ENCODE measurements at places on chromosomes 6 and 20. TPM values are rescaled to one million over a fixed set of nuclear protein-coding genes. Genes with fewer than 3 reads are reported as not detected.

Gene EFCAB8
- 0.83 TPM for total RNA-seq

GRCh38 chr6:106356378-106356777 lies 4.1 kb upstream of the CRYBG1 start:
- no peak overlapping the region for H3K27ac ChIP-seq
- H3K36me3 ChIP-seq: no peaks in the 10 kb centered on the region
- H3K27me3 ChIP-seq: peaks cover 13% of the 10 kb centered on the region
- H3K4me1 ChIP-seq: no peaks in the 10 kb centered on the region
- no peak for DNase-seq

GRCh38 chr20:12733811-12734210 lies 275.0 kb upstream of the SPTLC3 start:
- no peaks in the 10 kb centered on the region for H3K4me1 ChIP-seq
- no peak overlapping the region for H3K4me3 ChIP-seq
- H3K27me3 ChIP-seq: no peaks in the 10 kb centered on the region
- DNase-seq: no peak
- no peak overlapping the region for H3K27ac ChIP-seq

Gene BMP7
- 10.3 TPM for total RNA-seq

DNA sequence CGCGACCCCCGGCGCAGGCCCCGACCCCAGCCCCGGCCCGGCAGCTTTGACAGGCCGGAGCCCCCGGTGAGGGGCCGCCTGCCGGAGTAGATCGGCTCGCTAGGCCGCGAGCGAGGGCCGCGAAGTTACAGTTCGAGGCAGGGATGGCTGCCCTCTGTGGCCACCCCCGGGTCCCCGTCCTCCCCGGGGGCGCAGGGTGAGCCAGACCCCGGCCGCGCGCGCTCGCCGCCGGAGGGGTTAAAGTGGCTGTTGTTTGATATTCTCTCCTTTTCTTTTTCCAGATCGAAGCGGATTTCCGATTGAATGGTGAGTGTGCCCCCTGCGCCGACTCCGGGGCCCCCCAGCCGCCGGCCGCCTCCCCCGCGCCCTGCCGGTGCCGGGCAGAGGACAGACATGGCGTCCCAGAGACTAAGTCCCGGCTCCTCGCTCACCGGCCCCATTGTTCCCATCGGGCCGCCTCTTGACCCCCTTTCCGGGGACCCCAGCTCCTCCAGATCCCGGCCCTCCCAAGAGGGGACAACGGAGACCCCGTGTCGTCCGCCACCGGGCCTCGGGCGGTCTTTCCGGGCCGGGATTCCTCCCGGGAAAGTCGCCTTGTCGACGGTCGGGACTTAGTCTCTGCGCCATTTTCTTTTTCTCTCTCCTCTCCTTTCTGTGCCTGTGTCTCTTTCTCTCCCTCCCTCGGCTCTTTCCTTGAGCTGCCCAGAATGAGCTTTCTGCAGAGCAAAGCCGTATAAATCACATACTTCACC lies 704 bp downstream of the TOP1 start:
- H3K36me3 ChIP-seq: no peaks in the 10 kb centered on the region
- peak overlapping the region; percentile 87 for H3K4me3 ChIP-seq
- DNase-seq: peak; percentile 78
- no peaks in the 10 kb centered on the region for H3K27me3 ChIP-seq

Gene PKIB
- 4.5 TPM for total RNA-seq

GRCh38 chr6:138211048-138211581 lies 7.2 kb downstream of the PBOV1 start:
- H3K27ac ChIP-seq: no peak overlapping the region
- no peak overlapping the region for H3K4me3 ChIP-seq
- H3K4me1 ChIP-seq: no peaks in the 10 kb centered on the region
- no peaks in the 10 kb centered on the region for H3K36me3 ChIP-seq
- H3K27me3 ChIP-seq: no peaks in the 10 kb centered on the region

Gene RAE1
- 20.3 TPM for total RNA-seq

- no peaks in the 10 kb centered on the region for H3K36me3 ChIP-seq
- H3K27ac ChIP-seq: no peak overlapping the region
- peaks cover 19% of the 10 kb centered on the region for H3K27me3 ChIP-seq
- H3K4me3 ChIP-seq: no peak overlapping the region
- no peak for DNase-seq
Measured at GRCh38 chr6:11040134-11040533, 4.0 kb downstream of the ELOVL2 start.

- H3K4me3 ChIP-seq: no peak overlapping the region
- no peak for DNase-seq
- no peaks in the 10 kb centered on the region for H3K36me3 ChIP-seq
- no peak overlapping the region for H3K27ac ChIP-seq
- no peaks in the 10 kb centered on the region for H3K4me1 ChIP-seq
Measured at GRCh38 chr20:6081236-6081635, 27.4 kb upstream of the LRRN4 start.

- H3K27me3 ChIP-seq: peaks cover 83% of the 10 kb centered on the region
- H3K27ac ChIP-seq: no peak overlapping the region
- no peaks in the 10 kb centered on the region for H3K36me3 ChIP-seq
- no peaks in the 10 kb centered on the region for H3K4me1 ChIP-seq
- no peak overlapping the region for H3K4me3 ChIP-seq
- no peak for DNase-seq
Measured at GRCh38 chr6:27679308-27679963, 206.5 kb upstream of the ZNF184 start.

GRCh38 chr6:106609699-106610098 lies 19.6 kb downstream of the RTN4IP1 start:
- no peaks in the 10 kb centered on the region for H3K27me3 ChIP-seq
- peak; percentile 12 for DNase-seq
- no peaks in the 10 kb centered on the region for H3K4me1 ChIP-seq

- peaks cover 4% of the 10 kb centered on the region for H3K4me1 ChIP-seq
- H3K36me3 ChIP-seq: no peaks in the 10 kb centered on the region
- peak overlapping the region; percentile 32 for H3K4me3 ChIP-seq
- H3K27ac ChIP-seq: peak overlapping the region; percentile 79
- H3K27me3 ChIP-seq: no peaks in the 10 kb centered on the region
Measured at GRCh38 chr6:10528158-10528981, 7.2 kb downstream of the GCNT2 start.

Gene FAM184A
- 63.4 TPM for total RNA-seq

- H3K27me3 ChIP-seq: no peaks in the 10 kb centered on the region
- no peaks in the 10 kb centered on the region for H3K36me3 ChIP-seq
- no peaks in the 10 kb centered on the region for H3K4me1 ChIP-seq
- no peak overlapping the region for H3K4me3 ChIP-seq
Measured at GRCh38 chr6:19999319-20000191, 162.4 kb downstream of the ID4 start.

GRCh38 chr6:29792123-29793035 lies 35.2 kb upstream of the HLA-G start:
- peak overlapping the region; percentile 60 for H3K27ac ChIP-seq
- H3K36me3 ChIP-seq: no peaks in the 10 kb centered on the region
- no peaks in the 10 kb centered on the region for H3K4me1 ChIP-seq
- peak; percentile 25 for DNase-seq
- H3K4me3 ChIP-seq: peak overlapping the region; percentile 46
- no peaks in the 10 kb centered on the region for H3K27me3 ChIP-seq
